Vagina (tissue), 2 donors: ENCODE measurements at places on chromosomes 4 and X.

- DNase-seq: no peak
- H3K27ac ChIP-seq: no peak overlapping the region
- no peaks in the 10 kb centered on the region for H3K36me3 ChIP-seq
- no peak overlapping the region for H3K4me3 ChIP-seq
- H3K27me3 ChIP-seq: no peaks in the 10 kb centered on the region
- H3K4me1 ChIP-seq: no peaks in the 10 kb centered on the region
These were observed 37.5 kb upstream of the TMEM150C start for GRCh38 chr4:82599336-82599735.

GRCh38 chr4:122542411-122543236 lies 78.2 kb downstream of the IL21 start:
- H3K4me3 ChIP-seq: no peak overlapping the region
- no peak overlapping the region for H3K27ac ChIP-seq
- no peak for DNase-seq
- no peaks in the 10 kb centered on the region for H3K27me3 ChIP-seq
- H3K4me1 ChIP-seq: no peaks in the 10 kb centered on the region

DNA sequence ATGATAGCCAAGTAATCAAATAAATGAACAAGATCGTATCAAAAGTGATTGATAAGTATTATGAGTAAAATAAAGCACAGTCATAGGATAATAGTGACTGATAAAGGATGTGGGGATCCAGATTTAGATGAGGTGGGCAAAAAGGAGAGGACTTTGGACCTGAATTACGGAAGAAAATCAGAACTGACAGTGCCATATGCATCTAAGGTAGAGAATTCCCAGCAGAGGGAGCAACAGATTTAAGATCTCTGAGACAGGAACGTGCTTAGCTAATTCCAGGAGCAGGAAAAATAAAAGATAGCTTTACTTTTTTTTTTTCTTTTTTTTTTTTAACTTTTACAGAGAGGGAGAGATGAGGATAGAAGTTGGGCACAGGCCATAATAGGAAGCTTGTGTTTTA lies 189.9 kb downstream of the NWD2 start:
- no peak overlapping the region for H3K27ac ChIP-seq
- H3K4me1 ChIP-seq: peaks cover 3% of the 10 kb centered on the region
- no peak for DNase-seq
- no peaks in the 10 kb centered on the region for H3K36me3 ChIP-seq
- no peak overlapping the region for H3K4me3 ChIP-seq
- no peaks in the 10 kb centered on the region for H3K27me3 ChIP-seq

- no peaks in the 10 kb centered on the region for H3K4me1 ChIP-seq
- no peak for DNase-seq
- no peaks in the 10 kb centered on the region for H3K36me3 ChIP-seq
- no peak overlapping the region for H3K4me3 ChIP-seq
- no peaks in the 10 kb centered on the region for H3K27me3 ChIP-seq
- H3K27ac ChIP-seq: no peak overlapping the region
These were observed 38.0 kb upstream of the IL21 start for GRCh38 chr4:122658818-122659295.

- H3K27ac ChIP-seq: no peak overlapping the region
- H3K27me3 ChIP-seq: no peaks in the 10 kb centered on the region
- no peaks in the 10 kb centered on the region for H3K4me1 ChIP-seq
- no peak for DNase-seq
These were observed 498.0 kb upstream of the BOD1L1 start for GRCh38 chr4:14125375-14126129.
